ENCODE measurements at places on chromosomes 3 and 15.

- no peak for DNase-seq
These were observed 2.4 kb downstream of the CMTM6 start for GRCh38 chr3:32500231-32500630.

GRCh38 chr3:20739814-20740213 is 553.8 kb upstream of the SGO1 start:
- no peak for DNase-seq

DNA sequence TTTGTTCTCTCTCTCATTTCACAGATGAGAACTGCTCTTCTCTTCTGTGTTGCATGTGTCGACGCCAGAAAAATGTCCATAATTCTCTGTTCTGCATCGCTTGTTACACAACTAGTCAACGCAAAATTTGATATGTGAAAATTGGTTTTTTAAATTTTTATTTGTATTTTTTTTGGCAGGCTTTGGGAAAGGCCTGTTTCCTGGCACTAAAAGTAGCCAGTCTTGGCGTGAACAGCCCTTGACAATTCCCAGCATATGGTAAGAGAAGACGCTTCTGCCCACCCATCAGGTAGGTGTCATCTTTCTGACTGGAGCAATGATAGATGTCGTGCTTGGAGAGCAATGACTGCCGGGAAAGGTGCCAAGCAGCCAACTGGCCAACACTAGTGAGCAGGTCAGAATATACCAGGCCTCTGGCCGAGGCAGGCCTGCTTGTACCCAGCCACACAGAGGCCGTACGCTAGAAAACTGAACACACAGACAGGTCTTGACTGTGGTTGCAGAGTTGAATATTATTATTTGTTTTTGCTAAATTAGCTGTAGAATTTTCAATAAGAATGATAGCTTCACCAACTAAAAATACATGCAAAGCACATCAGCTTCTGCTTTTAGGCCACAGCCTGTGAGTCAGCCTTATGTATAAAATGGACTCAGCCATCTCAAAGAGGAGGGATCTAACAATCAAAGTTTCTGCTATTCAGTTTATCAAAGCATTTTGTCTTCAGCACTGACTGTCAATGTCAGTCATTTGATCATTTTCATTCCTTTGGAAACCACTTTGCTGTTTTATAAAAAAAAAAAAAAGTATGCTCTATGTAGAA is 837.5 kb downstream of the MCTP2 start:
- DNase-seq = no peak

GRCh38 chr3:128194843-128195242 is 41.6 kb downstream of the EEFSEC start:
- no peak for DNase-seq

- DNase-seq = no peak
These were observed 17.5 kb upstream of the POC1A start for GRCh38 chr3:52171514-52172261.

DNA sequence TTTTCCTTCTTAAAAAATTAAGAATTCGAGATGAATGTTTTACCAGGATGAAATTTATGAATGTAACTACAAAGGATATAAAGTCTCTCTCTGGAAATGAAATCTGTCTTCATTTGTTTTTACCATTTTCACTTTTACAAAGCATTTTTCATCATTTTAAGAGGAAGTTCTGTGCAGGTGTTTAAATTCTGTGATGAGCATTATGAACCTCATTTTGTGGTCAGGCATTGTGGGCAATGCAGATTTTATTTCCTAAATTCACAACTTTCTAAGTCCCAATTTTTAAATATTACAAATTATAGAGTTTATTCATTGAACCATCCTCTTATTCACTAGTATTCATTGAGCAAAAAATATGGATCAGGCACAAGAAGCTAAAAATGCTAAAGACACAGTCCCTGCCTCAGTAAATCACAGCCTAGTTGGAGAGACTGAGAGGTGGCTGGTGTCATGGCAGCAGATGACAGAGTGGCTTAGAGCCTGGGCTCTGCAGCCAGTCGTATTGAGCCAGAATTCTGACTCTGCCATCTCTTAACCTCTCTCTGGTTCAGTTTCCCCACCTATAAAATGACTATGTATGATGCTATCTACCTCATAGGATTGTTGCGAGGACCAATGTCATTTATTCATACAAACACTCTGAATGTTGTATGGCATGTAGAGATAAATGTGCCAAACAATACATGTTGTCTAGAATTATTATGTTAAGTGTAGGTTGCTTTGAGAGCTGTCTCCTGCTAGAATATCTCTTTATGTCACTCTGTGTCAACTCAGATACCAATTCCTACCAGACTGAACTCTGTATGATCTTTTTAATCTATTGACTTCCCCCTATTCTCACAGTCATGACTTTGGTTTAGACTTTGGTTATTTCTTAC is 7.5 kb upstream of the TGFBR2 start:
- DNase-seq = no peak

DNA sequence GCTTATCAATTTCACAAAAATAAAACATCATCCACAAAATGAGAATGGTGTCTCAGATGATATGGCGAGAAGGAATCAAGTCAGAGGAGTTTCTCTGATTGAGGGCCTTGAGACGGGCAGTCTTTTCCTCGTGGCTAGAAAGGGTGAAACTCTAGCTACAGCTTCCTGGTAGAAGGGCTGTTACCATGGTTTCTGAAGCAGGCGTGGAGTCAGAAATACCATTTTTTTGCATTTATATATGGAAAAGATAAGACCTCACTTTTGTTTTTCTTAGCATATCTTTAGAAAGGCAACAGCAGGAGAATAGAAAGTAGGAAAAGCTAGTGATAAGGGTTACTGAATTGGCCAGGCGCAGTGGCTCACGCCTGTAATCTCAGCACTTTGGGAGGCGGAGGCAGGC is 17.3 kb upstream of the SAMD7 start:
- DNase-seq = no peak

Measured in Right ventricle myocardium superior (tissue), 1 donor.